ENCODE measurements at places on chromosomes 4 and X.

- no peak for DNase-seq
Observed at GRCh38 chrX:42771506-42772335, 6.2 kb downstream of the PPP1R2C start.

- DNase-seq: peak; percentile 56
Observed at GRCh38 chrX:137051978-137052642, 18.3 kb upstream of the GPR101 start.

DNA sequence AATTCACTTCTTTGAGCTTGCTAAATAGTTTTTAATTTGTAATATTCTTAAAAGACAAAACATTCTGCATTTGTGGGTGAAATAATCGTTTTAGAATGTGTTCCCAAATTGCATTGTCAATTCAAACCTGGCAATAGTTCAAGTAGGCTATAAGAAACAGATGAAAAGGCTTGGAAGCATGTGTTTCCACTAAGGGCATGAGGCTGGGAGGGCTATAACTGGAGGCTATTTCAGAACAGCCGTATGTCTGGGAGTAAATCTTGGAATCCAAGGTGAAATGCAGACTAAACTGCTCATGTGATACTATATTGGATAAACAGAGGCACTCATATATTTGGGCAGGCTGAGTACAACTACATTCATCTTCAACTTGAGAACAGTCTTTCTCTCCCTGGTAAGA is 117.4 kb upstream of the GRPR start:
- no peak for DNase-seq

DNA sequence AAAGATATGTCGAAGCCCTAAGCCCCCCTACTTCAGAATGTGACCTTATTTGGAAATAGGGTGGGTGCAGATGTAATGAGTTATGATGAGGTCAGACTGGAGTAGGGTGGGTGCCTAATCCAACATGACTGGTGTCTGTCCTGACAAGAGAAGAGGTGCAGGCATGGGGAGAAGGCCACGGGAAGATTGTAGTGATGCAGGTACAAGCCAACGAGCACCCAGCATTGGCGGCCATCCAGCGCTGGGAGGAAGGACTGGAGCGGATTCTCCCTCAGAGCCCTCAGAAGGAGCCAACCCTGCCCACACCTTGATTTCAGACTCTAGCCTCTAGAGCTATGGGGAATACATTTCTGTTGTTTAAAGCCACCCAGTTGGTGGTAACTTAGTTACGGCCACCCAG is 237.2 kb downstream of the EVC2 start:
- DNase-seq: no peak

GRCh38 chrX:107146670-107147069 is 28.0 kb upstream of the RBM41 start:
- DNase-seq: no peak

GRCh38 chr4:74123065-74123728 is 24.2 kb upstream of the CXCL2 start:
- DNase-seq: no peak

GRCh38 chrX:257681-258289 is 23.4 kb upstream of the PLCXD1 start:
- DNase-seq: no peak

DNA sequence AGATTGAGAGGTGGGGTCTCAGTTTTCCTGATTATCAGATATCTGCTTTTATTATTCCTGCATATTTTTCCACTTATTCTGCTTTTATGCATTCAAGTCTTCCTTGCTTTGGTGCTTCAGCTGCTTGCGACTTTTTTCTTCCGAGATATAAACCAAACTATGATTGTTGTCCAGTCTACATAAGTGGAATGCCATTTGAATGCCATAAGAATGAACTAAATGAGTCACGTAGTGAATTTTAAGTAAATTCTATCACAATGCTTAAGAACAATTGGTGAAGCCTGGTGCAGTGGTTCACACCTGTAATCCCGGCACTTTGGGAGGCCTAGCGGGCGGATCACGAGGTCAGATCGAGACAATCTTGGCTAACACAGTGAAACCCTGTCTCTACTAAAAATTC is 189.1 kb downstream of the PCDH18 start:
- DNase-seq: no peak

- no peak for DNase-seq
Observed at GRCh38 chrX:4706961-4707360, 993.5 kb upstream of the PRKX start.

GRCh38 chr4:5888222-5889001 is 4.5 kb downstream of the CRMP1 start:
- no peak for DNase-seq

GRCh38 chrX:153549807-153550206 is 32.4 kb downstream of the ATP2B3 start:
- DNase-seq: no peak

DNA sequence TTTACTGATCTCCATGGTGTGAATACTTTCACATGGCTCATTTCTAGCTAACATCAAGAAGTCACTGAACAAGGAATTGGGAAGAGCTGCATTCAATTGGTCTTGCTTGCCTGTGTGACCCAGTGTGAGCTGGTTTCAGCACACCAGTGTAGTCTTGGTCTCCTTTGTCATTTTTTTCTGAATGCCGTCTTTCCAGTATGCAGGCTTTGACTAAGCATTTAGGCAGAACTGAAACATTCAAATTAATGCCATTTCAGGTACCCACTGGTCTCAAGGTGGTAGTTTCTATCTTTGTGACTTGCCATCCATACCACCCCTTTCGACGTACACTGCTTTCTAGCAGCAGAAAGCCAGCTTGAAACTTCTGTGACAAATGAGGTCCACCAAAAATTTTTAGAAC is 550.5 kb upstream of the BOD1L1 start:
- no peak for DNase-seq

GRCh38 chr4:37535872-37536271 is 150.3 kb downstream of the RELL1 start:
- no peak for DNase-seq

GRCh38 chr4:113449410-113449974 is 312.0 kb downstream of the CAMK2D start:
- no peak for DNase-seq

DNA sequence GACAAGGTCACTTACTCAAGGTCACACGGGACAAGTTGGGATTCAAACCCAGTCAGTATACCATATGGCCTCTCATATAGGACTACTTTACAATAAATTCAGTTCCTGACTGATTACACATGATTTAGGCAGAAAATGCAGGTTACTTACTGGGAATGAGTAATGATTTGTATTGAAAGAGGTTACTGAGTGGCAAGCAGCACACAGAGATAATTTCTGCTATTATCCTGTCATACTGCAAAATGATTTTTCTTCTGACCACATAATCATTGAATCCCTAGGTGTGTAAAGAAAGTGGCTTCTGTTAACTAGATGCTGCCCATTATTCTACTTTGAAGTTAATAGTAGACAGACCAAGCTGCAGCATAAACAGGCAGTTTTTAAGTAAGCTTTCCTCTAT is 8.2 kb downstream of the FREM3 start:
- DNase-seq: no peak

GRCh38 chrX:19647159-19647558 is 131.9 kb upstream of the MAP3K15 start:
- DNase-seq: no peak

GRCh38 chr4:15479913-15480185 is 10.2 kb downstream of the CC2D2A start:
- no peak for DNase-seq

DNA sequence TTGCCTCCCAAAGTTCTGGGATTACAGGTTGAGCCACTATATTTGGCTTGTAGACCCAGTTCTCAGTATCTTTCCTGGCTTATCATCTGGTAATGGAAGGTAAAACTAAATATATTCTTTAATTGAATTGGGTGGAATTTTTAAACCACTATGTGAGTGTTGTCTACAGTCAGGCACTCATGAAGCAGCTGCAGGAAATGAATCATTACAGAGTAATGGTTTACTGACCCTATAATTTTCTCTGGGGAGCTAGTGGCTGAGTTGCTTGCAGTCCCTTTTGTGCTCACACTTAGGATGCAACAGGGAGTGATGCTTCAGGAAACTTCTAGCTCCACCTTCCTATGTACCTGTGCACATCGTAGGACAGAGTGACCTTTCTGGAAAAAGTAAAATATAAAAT is 4.1 kb upstream of the UGT2B7 start:
- no peak for DNase-seq

DNA sequence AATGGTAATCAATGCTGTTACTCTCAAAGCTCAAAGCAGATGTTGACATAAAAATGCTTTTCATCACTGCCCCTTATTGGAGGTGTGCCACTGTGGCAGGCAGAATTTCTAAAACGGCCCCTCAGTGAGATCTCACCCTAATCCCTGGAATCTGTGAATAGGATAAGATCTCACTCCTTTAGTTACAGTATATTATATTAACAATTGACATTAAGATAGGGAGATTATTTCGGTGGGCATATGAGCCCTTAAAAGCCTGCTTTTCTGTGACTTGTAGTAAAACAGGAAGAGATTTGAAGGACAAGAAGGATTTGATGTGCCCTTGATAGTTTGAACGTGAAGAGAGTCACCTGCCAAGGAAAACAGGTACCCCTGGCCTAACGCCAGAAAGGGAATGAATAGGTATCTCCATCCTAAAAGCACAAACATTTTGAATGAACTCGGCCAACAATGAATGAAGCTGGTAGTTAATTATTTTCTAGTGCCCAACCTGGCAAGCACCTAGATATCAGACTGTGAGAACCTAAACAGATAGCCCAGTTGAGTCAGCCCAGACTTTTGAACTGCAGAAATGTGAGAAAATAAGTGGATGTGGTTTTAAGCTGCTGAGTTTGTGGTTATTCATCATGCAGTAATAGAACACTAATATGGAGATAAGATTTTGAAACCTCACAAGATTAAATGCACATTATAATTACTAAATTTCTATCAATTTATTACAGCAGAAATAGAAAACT is 881.6 kb downstream of the PCDH18 start:
- no peak for DNase-seq

DNA sequence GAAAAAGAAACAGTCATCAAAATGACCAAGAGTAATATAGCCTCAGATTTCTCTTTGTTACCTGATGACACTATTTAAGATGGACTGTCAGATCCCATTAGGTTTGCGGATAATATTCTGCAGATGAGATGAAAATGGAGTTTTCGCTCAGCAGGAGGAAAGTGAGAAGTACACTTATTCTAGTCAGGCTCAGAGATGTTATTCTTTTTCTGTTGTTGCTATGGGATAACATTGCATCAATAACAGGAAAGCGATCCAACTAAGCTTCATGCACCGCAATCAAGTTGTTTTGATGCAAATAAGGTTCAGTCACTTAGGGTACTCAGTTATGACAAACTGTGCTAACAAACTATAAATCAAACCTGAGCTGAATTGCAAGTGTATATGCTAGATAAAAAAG is 415.0 kb downstream of the CCSER1 start:
- DNase-seq: no peak

GRCh38 chr4:138706201-138706600 is 309.4 kb upstream of the NOCT start:
- no peak for DNase-seq

GRCh38 chr4:182250446-182250845 is 7.2 kb downstream of the TENM3 start:
- DNase-seq: no peak

GRCh38 chr4:151860561-151861093 is 99.8 kb upstream of the GATB start:
- DNase-seq: no peak

DNA sequence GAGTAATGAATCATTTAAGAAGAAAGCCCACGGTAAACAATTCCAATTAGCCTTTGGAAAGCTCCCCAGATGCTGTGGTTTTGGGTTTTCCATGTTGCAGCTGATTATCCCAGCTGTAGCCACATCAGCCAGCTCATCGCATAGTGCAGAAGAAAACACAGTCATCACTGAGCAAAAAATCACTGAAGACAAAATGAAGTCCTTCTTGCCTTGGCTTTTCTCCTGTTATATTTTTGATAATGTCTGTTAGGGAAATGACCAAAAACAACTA is 193.0 kb upstream of the C1QTNF7 start:
- DNase-seq: no peak

DNA sequence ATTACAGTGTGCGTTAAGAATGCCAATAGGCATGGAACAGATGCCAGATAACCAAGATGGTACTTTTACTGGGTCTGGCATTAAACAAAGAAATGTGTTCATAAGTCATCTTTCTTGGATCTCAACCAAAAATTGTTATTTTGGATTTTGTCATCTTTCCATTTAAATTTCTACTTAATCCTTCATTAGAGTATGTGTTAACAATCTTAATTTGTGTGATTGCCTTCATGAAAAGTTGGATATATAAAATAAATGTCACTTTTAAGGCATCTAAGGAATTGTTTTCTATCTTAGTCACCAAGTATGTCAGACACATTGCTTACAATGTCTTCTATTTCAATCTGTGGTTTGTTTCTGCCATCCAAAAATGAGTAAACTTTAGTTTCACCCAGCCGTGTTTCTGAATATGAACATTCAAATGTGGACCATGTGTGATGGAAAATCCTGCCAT is 87.5 kb downstream of the PALLD start:
- DNase-seq: no peak

GRCh38 chr4:114109776-114110175 is 130.3 kb upstream of the ARSJ start:
- DNase-seq: no peak

GRCh38 chr4:104488151-104488550 is 6.5 kb downstream of the CXXC4 start:
- DNase-seq: no peak

DNA sequence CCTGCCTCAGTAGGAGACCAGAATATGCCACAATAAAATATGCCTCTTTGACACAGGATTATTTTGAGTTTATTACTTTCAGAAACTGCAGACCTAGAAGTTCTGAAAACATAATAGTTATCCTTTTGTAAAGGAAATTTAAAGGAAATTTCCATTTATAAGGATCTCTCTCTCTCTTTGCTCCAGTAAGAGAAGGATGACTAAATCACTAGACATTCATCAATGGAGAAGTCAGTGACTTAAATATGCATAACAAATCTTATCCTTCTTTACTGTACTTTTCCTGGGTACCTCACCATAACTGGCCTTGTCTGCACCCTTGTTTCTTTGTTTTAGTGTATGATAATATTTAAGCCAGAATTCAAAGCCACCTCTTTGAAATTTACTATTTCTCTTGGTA is 28.3 kb upstream of the OPHN1 start:
- DNase-seq: no peak

GRCh38 chr4:76246025-76246424 is 5.5 kb upstream of the FAM47E start:
- no peak for DNase-seq

DNA sequence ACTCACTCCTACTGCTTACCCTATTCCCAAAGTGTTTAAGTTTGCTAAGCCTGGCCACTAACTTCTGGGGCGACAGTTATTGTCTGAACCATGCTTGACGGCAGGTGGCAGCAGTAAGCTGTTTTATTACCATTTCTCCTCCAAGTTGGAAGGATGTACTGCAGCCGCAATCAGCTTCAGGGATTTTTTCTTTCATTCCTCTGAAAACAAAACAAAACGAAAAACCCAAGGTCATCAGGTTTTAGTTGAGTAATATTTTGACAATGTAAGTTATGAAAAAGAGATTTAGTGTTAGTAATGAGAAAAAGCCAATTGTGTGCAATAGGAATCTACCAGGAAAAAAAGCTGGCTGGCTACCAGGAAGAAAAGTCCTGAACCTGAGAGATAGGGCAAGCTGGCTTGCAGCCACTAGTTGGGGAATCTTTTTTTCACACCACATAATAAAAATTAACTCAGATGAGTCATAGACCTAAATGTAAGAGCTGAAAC is 13.2 kb upstream of the RAB9B start:
- DNase-seq: peak; percentile 20

- DNase-seq: no peak
Observed at GRCh38 chr4:136495076-136495475, 1037.2 kb downstream of the PCDH18 start.

GRCh38 chrX:49155243-49155899 is 7.2 kb upstream of the MAGIX start:
- no peak for DNase-seq
